ENCODE measurements at places on chromosomes 7 and 10.
A peak's percentile ranks its signal among the peaks of the same experiment; 100 is the strongest.

DNA sequence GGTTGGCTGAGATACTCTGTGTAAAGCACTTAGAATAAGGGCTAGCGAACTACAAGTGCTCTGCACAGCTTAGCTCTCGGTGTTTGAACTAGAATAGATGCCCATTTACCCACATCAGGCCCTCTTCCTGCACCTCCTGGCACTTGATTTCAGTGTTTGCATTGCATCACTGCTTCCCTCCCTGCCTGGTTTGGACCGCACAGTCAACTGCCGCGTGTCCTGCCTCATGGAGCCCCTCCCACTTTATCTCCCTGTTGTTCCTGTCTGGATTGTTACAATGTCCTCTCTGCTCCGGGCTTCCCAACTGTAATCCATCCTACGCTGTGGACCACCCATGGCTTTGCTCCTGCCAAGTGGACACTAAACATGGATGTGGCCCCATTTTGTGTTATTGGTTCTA lies 2.3 kb downstream of the FAM107B start:
- no peak for DNase-seq

GRCh38 chr7:25989140-25989705 lies 162.8 kb upstream of the NFE2L3 start:
- DNase-seq = no peak

- peak; percentile 63 for DNase-seq
These were observed 9.6 kb downstream of the TRIM56 start for GRCh38 chr7:101094791-101095375.

- DNase-seq = peak; percentile 6
These were observed 185.7 kb downstream of the TFEC start for GRCh38 chr7:115844857-115845256.

GRCh38 chr7:40848541-40849221 lies 713.9 kb downstream of the SUGCT start:
- DNase-seq = no peak

DNA sequence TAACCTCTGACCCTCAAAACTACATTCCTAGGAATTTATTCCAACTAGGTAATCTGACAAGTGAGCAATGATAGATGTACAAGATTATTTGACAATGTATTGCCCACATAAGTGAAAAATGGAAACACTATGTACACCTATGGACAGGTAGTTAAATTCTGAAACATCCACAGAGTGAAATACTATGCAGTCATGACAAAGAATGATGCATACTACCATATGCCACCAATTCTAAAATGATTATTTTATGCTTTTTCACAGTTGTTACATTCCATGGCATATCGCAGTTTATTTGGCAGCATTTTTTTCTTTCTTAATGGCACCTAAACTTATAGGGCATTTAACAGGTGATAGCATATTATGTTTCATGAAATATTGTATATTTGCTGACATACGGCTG lies 20.1 kb upstream of the TNPO3 start:
- no peak for DNase-seq

DNA sequence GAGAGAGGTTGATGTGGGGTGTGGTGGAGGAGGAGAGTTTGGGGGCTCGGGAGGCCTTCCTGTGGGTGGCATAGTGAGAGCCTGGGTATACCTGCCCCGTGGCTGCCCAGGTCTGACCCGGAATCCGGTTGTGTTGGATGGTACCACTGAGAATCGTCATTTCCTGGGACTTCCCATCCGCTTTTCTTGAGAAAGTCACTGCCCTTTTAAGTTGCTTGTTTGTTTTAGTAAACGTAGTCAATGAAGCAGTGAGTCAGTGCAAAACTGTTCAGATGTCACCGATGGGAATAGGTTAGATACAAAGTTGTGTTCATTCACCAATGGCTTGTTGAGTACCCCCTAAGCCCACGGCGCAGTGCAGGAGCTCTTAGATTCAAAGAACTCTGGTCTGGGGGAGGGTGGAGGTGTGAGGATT lies 285.8 kb downstream of the CAMK1D start:
- DNase-seq = no peak

DNA sequence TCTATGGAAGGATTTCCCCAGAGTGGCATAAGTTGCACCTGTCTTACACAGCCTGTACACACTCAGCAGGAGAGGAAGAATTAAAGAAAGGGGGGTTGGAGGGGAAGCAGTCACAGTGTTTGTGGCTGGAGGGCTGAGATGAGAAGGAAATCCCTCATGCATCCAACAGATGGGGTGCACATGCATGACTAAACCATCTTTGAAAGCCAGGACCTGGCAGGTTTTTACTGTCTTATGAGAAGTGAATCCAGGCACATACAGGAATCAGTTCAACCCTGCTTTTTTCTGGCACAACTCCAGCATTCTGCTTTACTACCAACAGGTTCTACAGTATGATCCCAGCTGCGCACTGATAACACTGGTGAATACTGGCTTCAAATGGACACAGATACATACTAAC lies 107.7 kb downstream of the CACNA2D1 start:
- DNase-seq = no peak

DNA sequence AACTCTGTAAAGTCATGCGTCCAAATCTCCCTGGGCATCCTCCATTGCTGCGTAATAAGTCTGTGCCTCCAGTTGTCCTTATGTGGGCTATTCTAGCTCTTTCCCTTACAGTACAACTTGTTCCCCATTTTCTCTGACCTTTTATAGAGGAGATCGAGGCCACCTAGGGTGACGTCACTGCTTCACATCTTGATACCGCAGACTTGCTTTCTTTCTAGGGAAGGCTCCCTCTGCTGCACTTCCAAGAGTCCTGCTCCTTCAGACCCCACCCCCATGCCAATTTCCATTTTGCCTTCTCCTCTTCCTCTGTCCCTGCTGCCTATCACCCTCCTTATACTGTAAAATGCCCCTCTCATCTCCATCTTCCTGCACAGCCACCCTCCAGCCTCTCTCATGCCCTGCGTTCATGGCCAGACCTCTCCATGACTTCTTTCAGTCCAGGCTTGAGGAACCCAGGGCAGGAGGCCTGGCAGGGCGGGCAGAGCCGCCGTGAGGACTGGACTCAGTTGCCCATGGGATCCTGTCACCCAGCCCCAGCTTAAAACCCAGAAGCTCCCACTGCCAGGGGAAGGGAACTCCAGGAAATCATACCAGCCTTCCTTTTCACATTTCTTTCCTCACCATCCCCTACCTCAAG lies 57.5 kb downstream of the CAMK1D start:
- DNase-seq = no peak

- no peak for DNase-seq
These were observed 22.1 kb downstream of the GNA12 start for GRCh38 chr7:2821842-2822507.

DNA sequence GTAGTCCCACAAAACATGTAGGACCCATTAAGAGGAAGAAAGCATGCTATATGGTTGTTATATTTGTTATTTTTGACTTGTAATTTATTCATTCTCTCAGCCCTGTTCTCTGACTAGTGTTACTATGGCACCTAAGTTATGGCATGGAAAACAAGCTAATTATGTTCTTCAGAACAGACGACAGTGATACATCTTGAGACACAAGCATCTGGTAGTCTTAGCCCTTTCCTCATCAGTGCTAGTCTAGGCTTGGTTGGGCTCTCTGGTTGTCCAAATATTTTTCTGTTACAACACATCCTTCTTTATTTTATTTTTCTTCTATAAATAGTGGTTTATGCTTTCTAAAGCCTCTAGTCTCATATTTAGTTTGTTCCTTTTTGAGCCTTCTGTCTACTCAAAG lies 308.3 kb upstream of the KAT6B start:
- no peak for DNase-seq

- DNase-seq = no peak
These were observed 236.6 kb upstream of the GRB10 start for GRCh38 chr7:51019191-51019844.

DNA sequence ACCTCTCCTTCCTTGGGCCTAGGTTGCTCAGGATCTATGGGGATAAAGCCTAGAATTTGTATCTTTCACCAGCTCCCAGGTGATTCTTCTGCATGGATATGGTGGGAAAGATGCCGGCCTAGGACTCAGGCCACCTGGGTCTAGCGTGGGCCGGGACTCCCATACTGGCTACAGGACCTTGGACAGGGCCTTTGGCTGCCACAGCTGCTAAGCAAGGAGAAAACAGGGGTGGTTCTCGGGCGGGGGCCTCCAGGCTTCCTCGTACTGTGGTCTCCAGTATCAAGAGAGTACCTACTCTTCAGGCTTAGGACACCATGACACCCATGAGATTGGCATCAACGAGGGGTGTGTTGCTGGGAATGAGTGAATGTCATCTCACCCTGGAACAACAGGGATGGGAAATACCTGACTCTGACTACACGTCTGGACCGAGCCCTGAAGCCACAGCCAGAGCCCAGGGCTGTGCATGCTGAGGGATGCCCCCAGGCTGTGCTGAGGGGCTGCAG lies 120.3 kb upstream of the ADAM12 start:
- no peak for DNase-seq

DNA sequence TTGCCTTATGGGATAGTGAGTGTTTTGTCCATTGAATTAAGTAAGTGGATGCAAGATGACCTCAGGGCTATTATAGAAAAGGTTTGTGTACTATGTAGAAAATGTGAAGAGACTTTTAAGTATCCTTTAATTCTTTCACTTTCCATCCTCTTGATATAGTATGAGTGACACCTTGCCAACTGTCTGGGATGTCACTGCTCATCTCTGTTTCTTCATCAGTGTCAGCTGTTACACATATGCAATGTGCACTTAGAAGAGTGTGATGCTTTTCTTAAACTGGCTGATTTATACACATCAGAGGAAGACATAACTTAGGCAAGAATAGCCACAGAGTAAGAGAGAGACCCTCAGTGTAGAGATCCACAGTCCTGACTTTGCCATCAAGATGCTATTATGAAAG lies 8.7 kb upstream of the ACTA2 start:
- DNase-seq = no peak

- DNase-seq = no peak
These were observed 299.7 kb downstream of the PLXDC2 start for GRCh38 chr10:20115894-20116293.

- DNase-seq = peak; percentile 28
These were observed 189.3 kb downstream of the ELMO1 start for GRCh38 chr7:37259319-37259821.

DNA sequence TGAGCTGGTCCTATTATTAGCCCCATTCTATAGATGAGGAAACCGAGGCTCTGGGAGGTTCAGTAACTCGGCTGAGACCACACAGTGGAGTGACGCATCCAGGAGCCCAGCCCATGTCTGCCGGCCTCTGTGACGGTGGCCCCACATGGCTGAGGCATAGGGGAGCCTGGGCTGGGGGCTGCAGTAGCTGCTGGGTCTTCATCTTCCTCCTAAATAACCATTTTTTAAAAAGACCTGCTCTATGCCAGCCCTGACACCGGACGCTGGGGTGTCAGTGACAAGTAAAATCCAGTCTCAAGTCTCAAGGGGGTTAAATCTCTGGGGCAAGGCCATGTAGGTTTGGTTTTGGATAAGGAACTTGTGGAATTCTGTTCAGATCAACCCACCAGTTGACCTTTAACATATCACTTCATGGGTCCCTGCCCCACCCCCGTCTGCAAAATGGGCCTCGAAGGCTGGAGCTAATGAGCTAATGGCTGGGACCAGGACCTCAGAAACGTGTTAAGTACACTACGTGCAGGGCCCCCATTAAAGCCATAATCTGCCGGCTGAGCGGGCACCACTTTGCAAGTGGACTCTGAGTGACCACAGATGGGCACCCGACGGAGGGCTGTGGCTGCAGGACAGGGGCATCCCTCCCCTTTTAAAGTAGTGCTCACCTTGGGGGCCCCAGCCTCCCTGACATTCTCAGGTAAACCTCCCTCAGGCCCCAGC lies 136.5 kb upstream of the UNC5B start:
- DNase-seq = no peak

- DNase-seq = no peak
These were observed at the start of gene FOXI2 for GRCh38 chr10:127736915-127737562. FOXI2 (plus strand) TSS chr10:127737185; CDS start chr10:127737274, 89 bp downstream.

DNA sequence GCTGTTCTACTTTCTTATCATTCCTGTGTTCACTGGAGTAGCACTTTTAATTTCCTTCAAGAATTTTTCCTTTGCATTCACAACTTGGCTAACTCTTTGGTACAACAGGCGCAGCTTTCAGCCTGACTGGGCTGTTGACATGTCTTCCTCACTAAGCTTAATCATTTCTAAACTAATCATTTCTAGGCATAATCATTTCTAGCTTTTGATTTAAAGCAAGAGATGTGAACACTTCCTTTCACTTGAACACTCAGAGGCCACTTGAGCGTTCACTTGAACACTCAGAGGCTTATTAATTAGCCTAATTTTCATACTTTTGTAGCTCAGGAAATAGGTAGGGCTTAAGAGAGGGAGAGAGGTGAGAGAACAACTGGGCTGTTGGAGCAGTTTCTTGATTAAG lies 15.9 kb downstream of the C10orf90 start:
- no peak for DNase-seq

- peak; percentile 48 for DNase-seq
These were observed 27.5 kb downstream of the ELMO1 start for GRCh38 chr7:37420946-37421695.

DNA sequence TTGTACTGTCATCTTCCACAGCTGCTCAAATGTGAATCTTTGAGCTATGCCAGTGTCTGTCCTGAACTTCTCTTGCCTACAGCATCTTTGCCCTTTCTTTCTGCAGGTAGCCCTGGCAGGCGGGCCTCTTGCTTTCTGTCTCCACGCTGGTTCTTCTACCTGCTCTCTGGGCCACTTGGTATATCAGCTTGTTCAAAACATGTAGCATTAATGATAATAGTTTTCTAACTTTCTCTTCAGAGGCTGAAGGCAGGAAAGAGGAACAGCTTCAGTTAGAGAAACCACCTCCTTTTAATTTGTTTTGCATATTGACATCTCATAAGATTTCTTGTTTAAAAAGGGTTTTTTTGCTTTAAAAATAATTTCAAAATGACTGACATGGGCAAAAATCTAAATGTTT lies 923 bp upstream of the FGL2 start:
- no peak for DNase-seq

- no peak for DNase-seq
These were observed 47.0 kb downstream of the MAD1L1 start for GRCh38 chr7:2185715-2186114.

GRCh38 chr7:158494643-158495042 lies 93.0 kb downstream of the PTPRN2 start:
- DNase-seq = no peak

DNA sequence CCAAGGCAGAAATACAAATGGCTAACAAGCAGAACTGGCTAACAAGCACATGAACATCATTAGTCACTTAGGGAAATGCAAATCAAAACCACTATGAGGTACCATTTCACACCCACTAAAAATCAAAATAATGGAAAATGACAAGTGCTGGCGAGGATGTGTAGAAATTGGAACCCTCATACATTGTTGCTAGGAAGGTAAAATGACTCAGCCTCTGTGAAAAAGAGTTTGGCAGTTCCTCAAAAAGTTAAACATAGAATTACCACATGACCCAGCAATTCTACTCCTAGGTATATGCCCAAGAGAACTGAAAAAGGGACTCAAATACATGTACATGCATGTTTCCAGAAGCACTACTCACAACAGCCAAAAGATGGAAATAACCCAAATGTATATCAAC lies 52.8 kb upstream of the ANAPC16 start:
- DNase-seq = peak; percentile 28

- DNase-seq = no peak
These were observed 62.2 kb downstream of the PPP1R9A start for GRCh38 chr7:94969434-94970084.

All from endothelial cell of umbilical vein (primary cell).